Astrocyte of the spinal cord (primary cell): ENCODE measurements at places on chromosomes 5 and 9.
A peak's percentile ranks its signal among the peaks of the same experiment; 100 is the strongest.

- DNase-seq: no peak
These were observed 267.9 kb upstream of the SEMA6A start for GRCh38 chr5:116842514-116842961.

- peak; percentile 60 for DNase-seq
These were observed 1.1 kb downstream of the SLC27A4 start for GRCh38 chr9:128341435-128341849.

- DNase-seq: no peak
These were observed 138.2 kb downstream of the PCSK1 start for GRCh38 chr5:96294884-96295202.

GRCh38 chr9:38233343-38233742 lies 159.2 kb upstream of the ALDH1B1 start:
- DNase-seq: no peak

- no peak for DNase-seq
These were observed 423 bp upstream of the ABCA2 start for GRCh38 chr9:137028263-137029057.

DNA sequence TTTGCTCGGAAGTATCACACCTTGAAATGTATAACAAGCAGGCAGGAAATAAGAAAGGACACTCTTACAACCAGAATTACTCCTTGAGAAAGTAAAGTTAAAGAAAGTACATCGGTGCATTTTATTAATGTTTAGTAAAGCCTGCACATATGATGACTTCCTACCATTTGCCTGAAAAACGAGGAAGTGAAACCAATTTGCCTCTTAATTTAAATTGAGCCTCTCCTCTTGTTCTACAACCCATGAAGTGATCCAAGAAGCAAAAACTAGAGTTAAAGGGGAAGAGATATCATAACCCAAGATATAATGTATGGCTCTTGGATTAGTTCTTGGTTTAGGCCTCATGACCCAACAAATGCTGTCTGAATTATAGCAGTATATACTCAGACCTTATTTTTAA lies 95.6 kb downstream of the GNAQ start:
- DNase-seq: no peak

DNA sequence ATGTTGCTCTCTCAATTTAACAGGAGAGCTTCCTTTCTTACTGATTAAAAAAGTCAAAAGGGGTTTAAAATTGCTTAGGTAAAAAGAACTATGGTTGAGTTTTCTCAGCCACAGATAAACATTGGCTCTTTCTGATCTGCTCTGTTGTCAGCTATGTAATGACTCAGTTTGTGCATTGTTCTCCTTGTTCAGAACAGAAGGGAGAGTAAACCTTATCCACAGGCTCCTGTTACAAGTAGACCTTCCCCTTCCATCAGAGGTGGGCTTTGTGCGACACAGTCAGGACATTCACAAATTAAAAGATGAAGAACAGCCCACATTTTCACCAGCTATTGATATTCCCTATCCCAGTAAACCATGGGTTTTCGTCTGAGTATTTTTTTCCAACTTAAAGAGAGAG lies 236.3 kb upstream of the SEMA6A start:
- DNase-seq: no peak

DNA sequence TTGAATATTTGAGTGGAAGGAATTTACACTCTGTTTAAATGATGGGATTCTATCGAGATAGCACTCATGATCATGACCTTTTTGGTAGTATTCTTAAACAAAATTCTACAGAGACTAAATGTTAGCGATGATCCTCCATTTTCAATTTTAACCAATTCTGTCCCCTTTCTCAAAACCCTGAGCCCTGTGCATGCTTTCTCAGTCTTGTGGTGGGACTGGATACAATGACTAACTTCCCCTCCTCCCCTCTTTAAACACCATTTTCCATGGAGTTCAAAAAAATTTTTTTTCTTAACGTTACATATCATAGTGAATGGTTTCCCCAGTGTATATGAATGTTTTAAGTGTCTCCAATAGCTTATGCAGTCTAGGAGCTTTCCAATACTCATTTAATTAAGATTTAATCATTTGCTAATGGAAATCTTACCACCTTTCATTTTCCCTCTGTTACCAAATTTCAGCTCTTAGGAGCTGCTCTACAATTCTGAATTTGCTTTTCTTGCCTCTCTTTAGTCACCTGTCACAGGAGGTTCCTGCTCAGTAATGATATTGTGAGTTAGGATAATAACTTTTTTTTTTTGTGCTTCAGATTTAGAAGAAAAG lies 101.2 kb downstream of the MAP1B start:
- DNase-seq: no peak

DNA sequence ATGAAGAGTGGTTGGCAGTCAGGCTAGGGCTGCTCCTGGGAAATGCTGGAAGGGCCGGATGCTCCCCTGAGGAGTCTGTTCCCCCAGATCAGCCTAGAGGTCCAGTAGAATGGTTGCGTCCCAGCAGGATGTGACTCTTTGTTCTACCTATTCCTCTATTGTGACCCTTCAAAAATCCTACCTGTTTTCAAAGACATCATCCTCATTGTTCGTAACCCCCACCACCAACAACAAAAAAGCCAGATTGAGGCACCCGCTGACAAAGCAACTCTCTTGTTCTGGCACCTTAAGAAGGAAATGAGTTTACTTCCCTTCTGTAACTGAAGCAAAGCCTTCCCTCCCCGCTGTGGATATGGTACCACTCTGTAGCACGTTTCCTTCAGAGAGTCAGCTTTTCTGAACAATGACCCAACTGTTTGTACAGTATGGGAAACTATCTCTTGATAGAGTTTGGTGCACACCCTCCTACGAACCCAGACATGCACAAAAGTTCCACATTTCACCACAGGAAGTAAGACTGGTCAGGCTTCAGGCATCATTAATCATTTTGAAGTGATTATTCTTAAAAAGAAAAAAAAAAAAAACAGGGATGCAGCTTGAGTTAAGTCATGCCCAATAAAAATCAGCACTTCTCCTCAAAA lies 207.2 kb downstream of the ENC1 start:
- peak; percentile 34 for DNase-seq

DNA sequence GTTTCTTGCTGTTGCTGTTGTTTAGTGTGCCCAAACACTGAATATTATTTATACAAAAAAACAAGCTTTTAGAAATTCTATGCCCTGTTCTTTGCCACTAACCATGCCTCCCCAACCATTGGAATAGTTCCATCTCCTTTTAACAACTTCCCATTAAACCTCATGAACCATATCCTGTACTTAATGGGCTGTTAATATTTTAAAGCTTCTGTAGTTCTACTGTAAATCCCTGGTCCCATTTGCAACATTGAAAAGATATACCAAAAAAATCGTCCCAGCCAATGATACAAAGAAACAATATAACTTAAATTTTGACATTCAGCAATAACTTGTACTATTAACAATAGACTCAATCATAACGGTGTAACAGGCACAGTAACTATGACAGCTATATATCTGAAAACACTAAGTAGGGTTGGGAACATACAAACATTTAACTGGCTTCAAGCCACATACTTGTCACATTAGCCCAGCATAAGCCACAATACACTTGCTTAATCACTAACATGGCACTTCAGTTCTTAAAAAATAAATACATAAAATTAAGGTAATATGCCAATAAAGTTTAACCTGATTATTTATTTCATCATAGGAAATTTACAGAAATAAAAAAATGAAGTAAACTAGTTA lies 86.1 kb downstream of the ADAMTS6 start:
- DNase-seq: no peak

GRCh38 chr5:170307575-170308465 lies 10.2 kb upstream of the LCP2 start:
- DNase-seq: peak; percentile 38

- DNase-seq: no peak
These were observed 120.5 kb downstream of the GADD45G start for GRCh38 chr9:89725271-89725670.

GRCh38 chr9:4293293-4293941 lies 6.5 kb downstream of the GLIS3 start:
- DNase-seq: peak; percentile 97

DNA sequence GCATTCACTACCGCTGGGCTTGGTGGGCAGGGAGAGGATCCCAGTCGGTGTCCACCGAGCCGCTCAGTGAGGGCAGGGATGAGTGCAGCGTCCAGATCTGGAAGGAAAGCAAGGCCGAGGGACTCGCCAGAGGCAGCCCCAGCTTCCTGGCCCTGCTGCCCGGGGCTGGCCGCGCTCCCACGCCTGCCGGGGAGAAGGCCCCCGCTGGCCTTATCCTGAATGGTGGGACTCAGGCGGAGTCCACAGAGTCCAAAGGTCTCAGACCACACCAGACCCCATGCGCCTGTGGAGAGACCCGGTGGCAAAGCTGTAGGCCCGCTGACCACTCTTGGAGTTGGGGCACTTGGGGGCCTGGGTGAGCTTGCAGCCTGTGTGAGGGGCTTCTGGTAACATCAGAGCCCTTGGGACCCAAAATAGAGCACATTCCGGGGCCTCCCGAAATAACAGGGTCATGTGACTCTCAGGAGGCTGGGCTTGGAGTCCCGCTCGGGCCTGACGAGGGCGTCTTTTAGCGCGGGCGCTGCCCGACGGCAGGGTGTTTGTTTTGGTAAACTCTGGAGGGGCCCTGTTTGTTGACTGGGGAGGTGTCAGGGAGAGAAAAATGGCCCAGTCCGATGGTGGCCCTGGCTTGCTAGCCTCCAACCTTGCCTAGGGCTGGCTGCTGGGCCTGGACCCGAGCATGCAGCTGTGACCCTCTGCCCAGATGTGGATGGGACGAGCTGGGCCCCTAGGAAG lies 2.8 kb downstream of the RXRA start:
- no peak for DNase-seq

DNA sequence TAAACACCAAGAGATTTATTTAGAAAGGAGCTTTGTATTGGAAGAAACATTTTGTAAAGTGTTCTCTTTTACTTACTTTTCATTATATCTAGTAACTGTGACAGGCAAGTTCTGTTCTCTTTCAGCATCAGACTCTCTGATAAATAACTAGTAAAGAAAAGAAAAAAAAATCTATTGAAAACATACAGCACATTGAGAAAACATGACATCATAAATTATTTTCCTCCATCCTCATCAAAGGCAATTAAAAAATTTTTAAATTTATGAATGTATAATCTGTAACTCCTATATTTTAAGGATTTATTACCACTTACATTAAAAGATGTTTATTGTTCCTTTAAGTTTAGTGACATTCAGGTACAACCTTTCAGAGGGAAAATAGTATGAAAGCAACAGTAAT lies 11.1 kb downstream of the CCNH start:
- DNase-seq: no peak

- DNase-seq: no peak
These were observed 151.1 kb downstream of the GLIS3 start for GRCh38 chr9:4148751-4149150.

GRCh38 chr9:105390871-105391270 lies 57.0 kb upstream of the FSD1L start:
- DNase-seq: no peak

DNA sequence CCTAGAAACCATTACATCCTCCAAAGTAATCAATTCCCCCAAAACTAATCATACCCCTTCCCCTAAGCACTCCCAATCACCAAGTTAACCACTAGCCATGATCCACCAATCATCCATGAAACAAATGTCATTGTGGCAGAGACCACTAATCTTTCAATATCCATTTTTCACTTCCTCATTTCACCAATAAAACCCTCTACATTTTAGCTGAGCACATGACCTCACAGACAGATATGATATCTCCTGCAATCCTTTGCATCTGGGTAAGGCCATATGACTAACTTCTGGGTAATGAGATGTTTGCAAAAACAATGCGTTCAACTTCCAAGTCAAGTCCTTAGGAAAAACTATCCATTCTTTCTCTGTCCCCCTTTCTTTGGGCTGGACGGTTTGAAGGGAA lies 20.7 kb downstream of the OR2S2 start:
- DNase-seq: no peak

DNA sequence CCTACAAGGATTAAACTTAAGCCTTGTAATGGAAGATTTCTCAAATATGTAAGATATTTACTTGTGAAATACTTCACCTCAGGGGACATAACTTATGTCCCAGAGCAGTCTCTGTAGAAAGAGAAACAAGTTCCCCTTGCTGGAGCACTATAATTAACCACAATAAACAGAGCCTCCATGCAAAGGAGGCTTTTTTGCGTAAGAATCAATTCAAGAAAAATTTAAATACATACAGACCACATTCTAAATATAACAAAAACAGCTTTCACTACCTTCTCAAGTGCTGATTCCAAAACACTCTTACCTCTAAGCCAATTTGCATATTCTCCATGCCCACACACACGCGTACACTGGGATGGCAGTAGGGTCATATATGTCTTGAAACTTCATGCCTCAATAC lies 30.7 kb upstream of the CCNB1 start:
- DNase-seq: no peak

DNA sequence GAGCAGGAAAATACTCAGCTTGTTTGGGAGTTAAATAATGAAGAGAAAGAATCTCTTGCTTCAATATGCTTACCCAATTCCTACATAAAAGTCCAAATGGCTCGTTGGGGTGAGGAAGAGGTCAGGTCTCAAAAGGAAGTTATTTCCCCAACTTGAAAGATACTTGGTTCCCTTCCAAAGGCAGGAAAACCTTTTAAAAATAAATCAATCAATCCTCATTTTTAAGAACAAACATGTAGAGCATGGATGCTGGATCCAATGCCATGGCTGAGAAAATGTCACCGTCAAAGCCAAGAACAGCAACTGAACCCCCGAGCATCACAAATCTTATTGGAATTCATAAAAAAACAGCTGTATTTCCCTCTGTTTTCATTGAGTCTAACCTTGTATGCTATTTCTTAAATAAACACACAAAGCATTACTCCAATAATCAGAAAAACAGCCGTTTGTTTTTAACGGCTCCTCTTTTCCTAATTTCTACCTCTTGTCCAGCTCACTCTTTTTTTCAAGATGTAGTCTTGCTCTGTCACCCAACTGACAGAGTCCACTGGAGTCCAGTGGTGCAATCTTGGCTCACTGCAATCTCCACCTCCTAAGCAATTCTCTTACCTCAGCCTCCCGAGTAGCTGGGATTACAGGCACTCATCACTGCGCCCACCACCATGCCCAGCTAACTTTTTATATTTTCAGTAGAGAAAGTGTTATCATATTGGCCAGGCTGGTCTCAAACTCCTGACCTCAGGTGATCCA lies 140.7 kb downstream of the GNA14 start:
- DNase-seq: peak; percentile 28

DNA sequence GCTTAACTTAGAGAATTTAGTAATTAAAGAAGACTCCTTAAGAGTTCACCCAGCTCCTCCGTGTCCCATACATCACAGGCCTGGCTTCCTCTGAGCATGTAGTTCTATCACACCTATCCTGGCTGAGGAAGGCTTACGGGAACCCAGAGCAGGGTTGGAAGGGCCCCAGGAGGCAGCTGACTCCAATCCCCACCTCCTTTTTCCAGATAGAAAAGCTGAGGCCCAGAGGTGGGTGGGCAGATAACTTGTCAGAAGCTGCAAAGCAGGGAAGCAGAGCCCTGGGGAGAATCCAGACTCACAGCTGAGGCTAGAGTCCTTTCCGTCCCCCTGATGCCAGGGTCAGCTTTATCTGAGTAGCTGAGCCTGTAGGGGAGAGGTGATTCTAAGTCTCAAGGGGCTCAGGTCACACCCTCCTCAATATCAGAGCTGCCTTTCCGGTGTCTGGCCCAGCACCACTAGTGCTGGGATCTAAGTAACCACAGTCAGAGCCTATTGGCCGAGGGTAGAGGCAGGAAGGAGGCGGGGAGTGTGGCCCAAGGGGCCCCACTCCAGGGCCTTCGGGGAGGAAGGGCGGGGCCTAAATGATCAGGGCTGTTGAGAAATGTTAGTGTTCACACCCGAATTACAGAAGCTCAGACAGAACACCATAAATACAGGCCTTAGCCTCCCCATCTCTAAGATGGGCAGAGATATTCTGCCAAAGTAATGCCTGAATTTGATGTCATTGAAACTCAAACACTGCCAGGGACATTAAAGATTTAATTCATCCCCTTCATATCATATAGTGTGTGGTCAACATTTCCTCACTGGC lies 9.9 kb downstream of the CCDC69 start:
- no peak for DNase-seq
